Stimulated activated CD8-positive, alpha-beta memory T cell treated with anti-CD3 and anti-CD28 coated beads, Interleukin-4, amount 100 ng/mL, for 4 hours (primary cell): ENCODE measurements at places on chromosomes 4 and X.

- DNase-seq, result no peak
Measured at GRCh38 chrX:71195964-71196649, 26.9 kb upstream of the GJB1 start.

DNA sequence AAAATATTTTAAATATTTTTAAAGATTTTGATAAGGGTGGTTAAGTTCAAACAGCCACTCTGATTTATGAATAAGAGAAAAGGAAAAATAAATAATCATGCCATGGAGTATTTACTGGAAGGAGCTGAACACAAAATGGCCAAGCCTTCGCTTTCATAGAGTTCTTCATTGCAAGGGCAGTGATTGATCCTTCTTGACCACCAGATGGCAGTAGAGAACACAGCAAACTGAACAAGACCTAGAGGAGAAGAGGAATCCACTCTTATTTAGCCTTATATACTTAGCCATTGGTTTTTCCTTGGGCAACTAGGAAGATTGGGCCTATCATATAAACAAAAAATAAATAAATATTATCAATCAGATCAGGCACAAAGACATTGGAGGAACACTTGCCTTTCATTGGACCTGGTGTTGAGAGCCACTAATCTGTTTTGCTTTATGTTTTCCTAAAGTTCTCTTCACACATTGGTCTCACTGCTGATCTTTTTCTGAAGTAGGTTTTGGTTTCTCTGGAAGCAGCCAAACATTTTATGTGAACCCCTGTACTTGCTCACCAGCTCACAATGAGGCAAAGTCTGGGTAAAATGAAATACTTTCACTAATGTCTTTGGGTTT lies 58.1 kb upstream of the PARM1 start:
- no peak for DNase-seq

- no peak for DNase-seq
Measured at GRCh38 chr4:25788703-25789238, 74.0 kb downstream of the SEL1L3 start.

DNA sequence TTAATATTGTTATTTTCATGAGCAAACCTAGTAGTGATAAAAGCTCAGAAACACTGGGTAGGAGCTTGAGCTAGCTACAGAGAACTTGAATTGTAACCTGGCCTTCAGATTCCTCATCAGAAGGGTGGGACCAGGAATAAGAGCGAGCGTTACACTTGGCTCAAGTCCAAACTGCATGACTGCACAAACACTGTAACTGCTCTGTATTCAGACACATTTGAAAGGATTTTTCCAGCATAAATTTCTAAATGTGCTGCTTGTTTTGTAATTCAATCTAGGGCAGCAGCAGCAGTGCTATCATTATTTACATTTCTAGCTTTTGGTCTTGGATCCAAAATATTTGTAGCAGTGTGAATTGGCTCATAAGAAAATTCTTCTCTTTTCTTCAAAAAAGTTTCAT lies 133.0 kb upstream of the TMLHE start:
- no peak for DNase-seq

- no peak for DNase-seq
Measured at GRCh38 chr4:90318193-90318592, 191.0 kb downstream of the CCSER1 start.

DNA sequence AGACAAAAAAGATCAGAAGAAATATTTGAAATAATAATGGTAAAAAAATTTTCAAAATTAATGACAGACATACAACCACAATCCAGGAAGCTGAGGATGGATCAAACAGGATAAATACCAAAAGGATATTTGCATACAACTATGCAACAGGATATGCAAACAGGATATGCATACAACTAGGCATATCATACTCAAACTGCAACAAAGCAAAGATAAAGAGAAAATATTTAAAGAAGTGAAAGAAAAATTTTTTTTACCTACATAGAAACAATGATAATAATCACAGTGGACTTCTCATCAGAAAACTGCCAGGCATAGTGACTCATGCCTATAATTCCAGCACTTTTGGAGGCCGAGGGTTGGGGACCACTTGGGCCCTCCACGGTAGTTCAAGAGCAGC lies 11.3 kb upstream of the DHX15 start:
- no peak for DNase-seq
